ENCODE measurements at places on chromosomes 5 and 9.

DNA sequence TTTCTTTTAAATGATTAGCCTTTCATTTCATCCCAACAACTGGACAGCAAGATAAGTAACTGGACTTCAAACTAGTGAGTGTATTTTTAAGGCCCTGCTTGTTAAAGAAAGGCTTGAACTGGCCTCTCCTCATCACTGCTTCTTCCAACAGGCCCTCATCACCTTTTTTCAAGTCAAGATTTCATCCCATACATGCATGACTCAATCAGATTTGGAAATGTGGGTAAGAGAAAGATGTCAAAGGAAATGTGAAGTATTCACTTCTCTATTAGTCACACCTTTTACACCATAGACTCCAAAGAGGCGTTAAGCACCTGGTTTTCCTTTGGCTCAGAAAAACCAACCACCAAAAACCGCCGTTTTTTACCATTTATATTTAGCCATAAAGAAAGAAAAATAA is 4.9 kb downstream of the NR4A3 start:
- no peak for DNase-seq

GRCh38 chr5:112710896-112711295 is 26.8 kb upstream of the APC start:
- no peak for DNase-seq

DNA sequence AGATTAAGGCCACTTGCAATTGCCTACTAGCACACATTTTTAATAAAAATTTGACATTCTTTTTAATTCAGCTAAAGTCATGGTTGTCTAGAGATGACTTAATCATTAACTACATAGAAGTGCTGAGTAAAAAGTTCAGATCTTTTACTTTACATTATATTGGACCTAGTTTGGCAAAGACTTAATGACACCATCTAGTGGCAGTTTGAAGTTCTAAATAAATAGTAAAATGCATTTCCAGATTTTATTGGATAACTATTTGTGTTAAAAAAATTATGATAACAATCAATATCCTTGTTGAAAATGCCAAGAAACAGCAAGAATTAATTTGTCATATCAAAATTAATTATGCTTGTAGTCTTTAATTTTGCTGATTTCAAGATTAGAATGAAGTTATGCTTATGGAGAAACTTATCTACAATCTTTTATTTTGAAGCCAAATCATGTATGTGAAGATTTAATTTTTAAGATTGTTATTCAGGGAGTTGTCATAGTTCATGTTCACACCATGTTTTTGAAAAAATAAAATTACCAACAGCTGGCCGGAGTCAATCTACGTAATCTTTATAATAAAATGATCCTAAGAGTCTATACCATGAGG is 69.6 kb upstream of the PJA2 start:
- DNase-seq: peak; percentile 27

DNA sequence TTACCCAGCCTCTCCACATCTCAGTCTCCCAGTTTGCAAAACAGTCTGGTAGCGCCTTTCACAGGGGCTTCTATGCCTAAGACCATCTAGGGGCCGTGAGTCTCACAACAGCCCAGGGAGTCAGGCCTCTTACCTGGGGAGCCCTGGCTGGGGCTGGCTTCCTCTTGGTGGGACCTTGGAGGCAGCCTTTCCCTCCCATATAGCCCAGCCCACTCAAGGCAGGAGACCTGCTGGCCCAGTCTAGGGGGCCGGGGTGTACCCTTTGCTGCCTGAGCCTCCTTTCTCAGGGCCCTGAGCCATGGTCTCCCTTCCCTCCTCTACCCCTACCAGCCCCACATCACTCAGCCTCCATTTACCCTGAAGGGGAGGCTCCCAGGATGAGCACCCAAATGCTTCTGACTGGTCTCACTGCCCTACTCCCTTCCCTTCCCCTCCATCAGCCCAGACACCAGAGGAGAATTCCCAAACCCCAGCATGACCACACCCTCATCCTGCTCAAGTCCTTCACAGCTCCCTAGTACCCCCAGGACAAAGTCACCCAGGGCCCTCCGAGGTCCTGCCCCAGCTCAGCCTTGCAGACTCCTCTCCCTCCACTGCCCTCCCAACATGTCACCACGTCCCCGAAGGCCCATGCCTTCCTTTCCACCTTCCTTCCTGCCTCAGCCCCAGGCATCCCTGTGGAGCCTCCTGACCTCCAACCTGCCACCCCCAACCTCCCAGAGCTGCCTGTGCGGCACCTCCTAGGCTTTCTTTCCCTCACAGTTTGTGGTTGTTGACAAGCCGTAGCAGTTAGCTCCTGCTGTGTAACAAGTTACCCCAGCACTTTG is 55.3 kb downstream of the BARX1 start:
- DNase-seq: no peak

DNA sequence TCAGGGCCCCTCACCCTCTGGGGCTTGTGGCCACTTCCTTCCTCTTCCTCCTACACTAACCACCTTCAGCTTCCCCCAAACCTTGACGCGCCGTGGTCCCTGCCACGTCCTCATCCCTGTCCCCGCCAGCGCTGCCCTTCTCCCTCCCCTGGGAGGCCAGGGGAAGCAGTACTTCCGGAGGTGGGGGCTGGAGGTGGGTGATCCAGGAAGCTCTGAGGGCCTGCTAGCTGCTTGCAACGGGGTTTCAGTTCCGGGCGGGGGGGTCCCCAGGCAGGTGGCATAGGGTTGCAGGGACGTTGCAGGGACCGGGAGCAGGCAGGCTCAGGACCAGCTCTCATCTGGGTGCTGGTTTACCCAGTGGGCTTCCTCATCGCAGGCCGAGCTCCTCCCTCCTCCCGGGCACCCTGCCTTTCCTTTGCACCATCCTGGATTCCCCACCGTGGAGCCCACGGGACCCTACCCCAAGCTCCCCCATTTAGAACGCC is 70.0 kb downstream of the RXRA start:
- no peak for DNase-seq

DNA sequence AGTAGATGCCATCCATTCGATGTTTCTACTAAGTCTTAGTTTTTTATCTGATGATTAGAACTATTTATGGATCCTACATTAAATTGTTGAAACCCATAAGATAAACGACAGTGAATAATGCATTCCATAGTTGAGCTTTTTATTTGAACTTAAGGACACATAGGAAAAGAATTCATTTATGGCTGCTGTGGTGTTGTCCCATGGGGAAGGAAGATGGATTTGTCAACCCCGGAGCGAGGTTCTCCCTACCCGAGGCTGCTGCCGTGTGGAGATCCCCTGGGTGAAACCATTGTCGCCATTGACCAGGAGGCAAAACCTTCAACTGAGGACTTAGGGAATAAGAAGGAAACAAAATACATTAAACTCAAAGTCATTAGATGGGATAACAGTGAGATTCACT is 146.7 kb downstream of the PRDM6 start:
- no peak for DNase-seq

DNA sequence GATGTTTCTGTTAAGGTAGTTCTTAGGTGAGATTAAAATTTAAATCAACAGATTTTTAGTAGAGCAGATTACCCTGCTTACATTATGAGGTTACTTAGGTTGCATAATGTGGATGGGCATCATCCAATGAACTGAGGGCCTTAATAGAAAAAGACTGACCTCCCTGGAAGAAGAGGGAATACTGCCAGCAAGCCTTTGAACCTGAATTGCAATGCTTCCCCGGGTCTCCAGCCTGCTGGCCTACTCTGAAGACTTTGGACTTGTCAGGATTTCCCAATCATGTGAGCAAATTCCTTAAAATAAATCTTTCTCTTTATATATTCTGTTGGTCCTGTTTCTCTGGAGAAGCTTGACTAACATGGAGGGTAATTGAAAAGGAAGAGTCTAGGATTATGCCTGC is 542.1 kb upstream of the ARRDC3 start:
- DNase-seq: no peak

DNA sequence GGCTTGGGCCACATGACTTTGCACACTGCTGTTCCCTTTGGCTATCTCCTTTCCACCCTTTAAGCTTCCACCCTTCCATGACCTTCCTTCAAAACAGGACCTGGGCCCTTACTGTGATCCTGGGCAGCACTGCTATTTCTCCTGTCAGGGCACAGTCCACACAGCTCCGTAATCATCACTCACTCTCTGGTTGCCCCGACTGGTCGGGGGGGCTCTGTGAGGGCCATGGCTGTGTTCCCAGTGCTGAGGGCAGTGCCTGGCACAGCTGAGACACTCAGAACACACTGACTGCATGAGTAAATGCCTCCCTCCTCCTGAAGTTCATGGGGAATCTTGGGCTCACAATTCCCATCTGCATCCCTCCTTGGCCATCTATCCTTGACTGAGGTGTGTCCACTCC is 12.2 kb downstream of the TRAF1 start:
- no peak for DNase-seq

DNA sequence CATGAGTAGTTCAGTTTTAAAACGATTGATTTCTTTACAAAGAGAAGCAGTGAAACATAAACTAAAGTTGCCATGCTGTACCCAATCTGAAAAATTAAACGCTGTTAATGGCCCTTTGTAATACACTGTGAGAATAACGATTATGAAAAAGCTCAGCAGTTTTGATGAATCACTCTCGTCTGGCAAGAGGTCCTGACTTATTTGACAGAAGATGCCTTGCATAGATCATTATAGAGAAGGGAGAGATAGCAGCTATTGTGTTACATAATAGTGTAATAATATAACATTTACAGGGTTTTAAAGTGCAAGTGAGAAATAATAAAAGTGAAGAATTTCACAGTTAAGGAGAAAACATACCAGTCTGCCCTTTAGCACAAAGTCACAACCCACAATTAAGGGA is 361.5 kb upstream of the CDH10 start:
- DNase-seq: no peak

GRCh38 chr9:70415476-70415875 is 1.0 kb upstream of the KLF9 start:
- DNase-seq: no peak

- DNase-seq: peak; percentile 74
Observed at GRCh38 chr9:88777498-88778312, 213.6 kb upstream of the S1PR3 start.

GRCh38 chr5:109709225-109709624 is 19.5 kb downstream of the MAN2A1 start:
- no peak for DNase-seq

GRCh38 chr5:107431998-107432397 is 238.7 kb downstream of the EFNA5 start:
- peak; percentile 38 for DNase-seq

GRCh38 chr9:125075997-125076396 is 67.3 kb downstream of the SCAI start:
- no peak for DNase-seq

GRCh38 chr5:172478256-172478655 is 23.9 kb upstream of the SH3PXD2B start:
- DNase-seq: peak; percentile 21

DNA sequence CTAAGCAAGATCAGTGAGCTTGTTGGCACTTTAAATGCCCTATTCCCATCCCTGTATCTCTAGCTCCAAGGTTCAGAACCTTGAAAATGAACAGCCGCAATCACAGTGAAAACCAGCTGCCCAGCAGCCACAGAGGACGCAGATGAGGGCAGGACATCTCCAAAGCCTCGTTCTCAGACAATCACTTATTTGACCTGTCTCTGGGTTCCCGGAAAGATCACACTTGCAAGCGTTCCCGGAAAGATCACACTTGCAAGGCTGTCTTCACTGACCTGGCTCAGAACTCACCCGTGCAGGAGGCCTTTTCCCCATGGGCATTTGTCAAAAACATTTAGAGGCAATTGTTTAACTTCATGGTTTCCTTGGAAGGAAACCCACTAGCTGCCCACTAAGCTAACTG is 25.7 kb downstream of the IPPK start:
- DNase-seq: no peak

- peak; percentile 34 for DNase-seq
Observed at GRCh38 chr9:26163931-26164330, 485.7 kb upstream of the TUSC1 start.

GRCh38 chr9:97528529-97529230 is 27.2 kb downstream of the TMOD1 start:
- DNase-seq: no peak

GRCh38 chr5:55915783-55916182 is 64.6 kb downstream of the IL31RA start:
- DNase-seq: no peak

DNA sequence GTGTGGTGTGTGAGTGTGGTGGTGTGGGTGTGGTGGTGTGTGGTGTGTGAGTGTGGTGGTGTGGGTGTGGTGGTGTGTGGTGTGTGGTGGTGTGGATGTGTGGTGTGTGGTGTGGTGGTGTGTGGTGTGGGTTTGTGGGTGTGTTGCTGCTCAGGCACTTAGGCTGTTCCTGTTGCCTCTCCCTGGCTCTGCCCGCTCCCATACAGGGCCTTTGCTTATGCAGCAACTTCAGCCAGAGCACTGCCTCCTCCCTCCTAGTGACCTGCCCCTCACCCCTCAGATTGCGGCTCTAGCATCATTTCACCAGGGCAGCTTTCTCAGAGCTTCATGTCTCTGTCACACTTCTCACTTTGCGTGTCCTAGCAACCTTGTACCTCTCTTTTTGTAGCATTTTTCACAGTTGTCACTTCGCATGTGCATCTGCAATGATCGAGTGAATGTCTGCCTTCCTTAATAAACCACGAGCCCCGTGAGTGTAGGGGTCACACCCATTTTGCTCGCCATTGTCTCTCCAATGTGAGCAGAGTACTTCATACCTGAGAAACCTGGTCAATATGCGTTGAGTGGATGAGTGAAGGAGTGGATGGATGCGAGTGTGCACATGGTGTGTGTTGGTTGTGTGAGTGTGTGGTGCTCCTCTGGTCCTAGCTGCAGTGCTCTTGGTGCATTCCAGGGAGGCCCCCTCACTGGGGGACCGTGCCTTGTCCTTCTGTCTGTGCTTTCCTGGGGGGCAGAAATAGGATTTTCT is 167.9 kb upstream of the PANK3 start:
- DNase-seq: no peak
